Nephron progenitor cell (in vitro differentiated cells): ENCODE measurements at places on chromosomes 11 and 22.

- no peak for DNase-seq
These were observed 100.7 kb downstream of the CELSR1 start for GRCh38 chr22:46436595-46437175.

DNA sequence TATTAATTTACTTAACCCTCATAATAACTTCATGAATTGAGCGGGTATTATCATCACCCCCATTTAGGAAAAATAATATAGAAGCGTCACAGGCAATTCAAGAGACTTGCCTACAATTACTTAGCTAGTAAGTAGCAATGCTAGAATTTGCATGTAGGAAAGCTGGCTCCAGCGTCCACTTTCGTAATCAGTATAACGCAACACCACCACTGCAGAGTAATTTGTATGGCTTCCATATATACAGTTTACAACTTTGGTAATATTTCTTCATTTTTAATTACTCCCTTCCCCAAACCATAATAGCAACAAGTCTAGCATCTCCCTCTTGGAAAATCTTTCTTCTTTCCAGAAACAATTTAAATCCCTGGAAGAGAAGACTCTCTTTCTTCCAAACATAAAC lies 89.9 kb upstream of the OR5AK2 start:
- no peak for DNase-seq

- no peak for DNase-seq
These were observed 1.2 kb downstream of the ATXN10 start for GRCh38 chr22:45672564-45673481.

- DNase-seq, result no peak
These were observed 90.7 kb downstream of the C11orf87 start for GRCh38 chr11:109512680-109513079.
